ENCODE measurements at places on chromosomes 5 and 9.
A peak's percentile ranks its signal among the peaks of the same experiment; 100 is the strongest.

GRCh38 chr5:92527311-92528078, 1053.5 kb downstream of the NR2F1-AS1 start:
- no peak for DNase-seq

- peak; percentile 25 for DNase-seq
Measured at GRCh38 chr9:134886413-134886913, 5.9 kb downstream of the FCN2 start.

- DNase-seq: no peak
Measured at GRCh38 chr5:84724683-84725082, 340.0 kb upstream of the EDIL3 start.

GRCh38 chr5:60585618-60586017, 114.3 kb downstream of the DEPDC1B start:
- no peak for DNase-seq

All from right forelimb (tissue), 1 donor.